Stomach (tissue), 19 donors: ENCODE measurements at places on chromosomes 3 and 15. TPM values are rescaled to one million over a fixed set of nuclear protein-coding genes. Genes with fewer than 3 reads are reported as not detected.

GRCh38 chr3:111352585-111352984, 189.4 kb upstream of the CD96 start:
- no peak for DNase-seq

- no peak for DNase-seq
Measured at GRCh38 chr15:96270581-96271172, 59.8 kb upstream of the NR2F2 start.

DNA sequence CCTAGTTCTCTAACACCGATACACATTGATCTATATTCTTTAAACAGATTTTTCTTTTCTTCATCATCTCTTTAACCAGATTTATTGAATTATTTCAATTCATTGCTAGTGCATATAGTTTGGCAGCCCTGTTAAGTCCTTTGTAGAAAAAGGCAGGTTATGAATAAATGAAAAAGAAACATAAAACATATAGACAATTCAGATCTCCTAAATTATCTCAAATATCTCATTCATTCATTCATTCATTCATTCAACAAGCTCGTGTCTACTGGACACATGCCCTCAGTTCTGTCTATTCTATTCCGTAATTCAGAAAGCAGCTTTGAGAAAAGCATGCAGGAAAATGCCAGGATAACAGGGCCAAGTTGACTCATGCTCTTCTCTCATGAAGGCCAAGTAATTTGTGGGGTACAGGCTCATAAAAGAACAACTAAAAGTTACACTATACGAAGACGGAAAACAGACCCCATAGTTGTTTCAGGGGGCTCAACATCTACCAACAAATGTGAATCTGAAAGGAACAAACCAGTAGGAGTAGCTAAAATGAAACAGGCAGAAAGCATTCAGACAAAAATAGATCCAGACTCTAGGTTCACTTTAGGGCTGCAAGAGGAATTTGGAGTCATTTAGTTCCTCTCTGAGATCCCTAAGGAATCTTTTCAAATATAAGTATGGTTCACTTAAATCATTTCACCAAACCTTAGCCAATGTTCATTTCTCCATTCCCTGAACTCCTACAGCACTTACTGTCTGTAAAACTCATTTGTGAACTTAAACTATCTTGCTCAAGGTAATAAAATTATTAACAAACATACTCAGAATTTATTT, 7.5 kb downstream of the ZNF148 start:
- no peak for DNase-seq

SCN5A gene
- total RNA-seq = not detected

DNA sequence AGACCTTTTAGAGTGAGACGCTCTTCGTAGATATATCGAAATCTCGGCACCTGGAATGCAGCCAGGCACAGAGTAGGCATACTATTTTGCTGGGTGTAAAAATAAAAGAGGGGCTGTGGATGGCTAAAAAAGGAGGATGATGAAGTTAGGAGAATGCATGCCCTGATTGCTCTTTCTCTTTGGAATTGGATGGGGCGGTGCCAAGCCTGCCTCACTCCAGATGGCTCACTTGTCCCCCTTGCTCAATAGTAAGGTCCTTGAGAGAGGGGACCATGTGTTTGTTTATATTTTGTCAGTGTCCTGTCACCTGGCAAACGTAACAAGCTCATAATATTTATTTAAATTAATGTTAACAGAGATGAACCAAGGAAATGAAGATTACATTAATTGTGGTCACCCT, 33.0 kb downstream of the SNRK start:
- DNase-seq = no peak
